Central memory CD8-positive, alpha-beta T cell (primary cell): ENCODE measurements at places on chromosomes 4 and X.

- no peak for DNase-seq
- no peaks in the 10 kb centered on the region for H3K36me3 ChIP-seq
- H3K4me1 ChIP-seq, result no peaks in the 10 kb centered on the region
- H3K27ac ChIP-seq, result no peak overlapping the region
Observed at GRCh38 chr4:156779042-156779441, 192.6 kb downstream of the PDGFC start.

- no peak overlapping the region for H3K4me3 ChIP-seq
- no peak for DNase-seq
- peaks cover 14% of the 10 kb centered on the region for H3K27me3 ChIP-seq
Observed at GRCh38 chr4:89077761-89078160, 20.8 kb upstream of the FAM13A start.

GRCh38 chr4:182192511-182193181 is 50.6 kb upstream of the TENM3 start:
- no peak overlapping the region for H3K27ac ChIP-seq
- H3K36me3 ChIP-seq, result peaks cover 2% of the 10 kb centered on the region
- no peak for DNase-seq
- H3K27me3 ChIP-seq, result no peaks in the 10 kb centered on the region
- no peaks in the 10 kb centered on the region for H3K4me1 ChIP-seq

DNA sequence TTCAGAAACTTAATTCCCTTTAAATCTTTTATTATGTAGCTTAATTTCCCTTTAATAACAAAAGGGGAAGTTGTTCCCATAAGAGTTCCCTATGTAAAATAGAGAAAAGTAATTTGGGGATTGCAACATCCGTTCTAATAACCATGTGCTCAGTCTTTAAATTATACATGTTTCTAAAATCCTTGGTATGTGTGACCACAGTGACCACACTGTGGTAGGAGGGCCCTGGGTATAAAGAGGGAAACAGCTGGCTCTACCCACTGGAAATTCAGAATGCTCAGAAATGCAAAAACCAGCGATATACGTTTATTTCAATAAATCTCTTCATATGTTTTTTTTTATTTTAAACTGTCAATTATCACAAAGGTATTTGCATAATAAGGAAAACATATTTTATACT is 219.1 kb downstream of the FGF13 start:
- no peak overlapping the region for H3K27ac ChIP-seq
- DNase-seq, result no peak
- H3K27me3 ChIP-seq, result no peaks in the 10 kb centered on the region
- H3K4me3 ChIP-seq, result no peak overlapping the region
- no peaks in the 10 kb centered on the region for H3K36me3 ChIP-seq

GRCh38 chrX:16966752-16967448 is 20.4 kb downstream of the REPS2 start:
- H3K27ac ChIP-seq, result no peak overlapping the region
- H3K36me3 ChIP-seq, result no peaks in the 10 kb centered on the region
- H3K4me3 ChIP-seq, result no peak overlapping the region

GRCh38 chr4:8039853-8040252 is 100.2 kb upstream of the AFAP1 start:
- H3K27ac ChIP-seq, result no peak overlapping the region
- no peak for DNase-seq
- no peaks in the 10 kb centered on the region for H3K27me3 ChIP-seq
- H3K4me3 ChIP-seq, result no peak overlapping the region

GRCh38 chrX:16278927-16279326 is 111.6 kb downstream of the MAGEB17 start:
- no peaks in the 10 kb centered on the region for H3K36me3 ChIP-seq
- DNase-seq, result no peak
- H3K4me1 ChIP-seq, result no peaks in the 10 kb centered on the region
- H3K4me3 ChIP-seq, result no peak overlapping the region

DNA sequence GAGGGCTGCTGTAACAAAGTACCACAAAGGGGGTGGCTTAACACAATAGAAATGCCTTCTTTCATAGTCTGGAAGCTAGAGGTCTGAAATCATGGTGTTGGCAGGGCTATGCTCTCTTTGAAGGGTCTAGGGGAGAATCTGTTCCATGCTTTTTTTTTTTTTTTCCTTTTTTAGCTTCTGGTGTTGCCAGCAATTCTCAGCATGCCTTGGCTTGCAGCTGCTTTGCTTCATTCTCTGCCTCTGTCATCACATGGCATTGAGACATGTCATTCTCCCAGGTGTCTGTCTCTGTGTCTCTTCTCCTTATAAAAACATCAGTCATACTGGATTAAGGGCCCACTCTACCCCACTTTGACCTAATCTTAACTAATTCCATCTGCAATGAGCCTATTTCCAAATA is 78.6 kb upstream of the BOD1L1 start:
- no peak overlapping the region for H3K4me3 ChIP-seq
- no peaks in the 10 kb centered on the region for H3K4me1 ChIP-seq
- no peak overlapping the region for H3K27ac ChIP-seq
- H3K27me3 ChIP-seq, result peaks cover 13% of the 10 kb centered on the region
- DNase-seq, result no peak
- H3K36me3 ChIP-seq, result no peaks in the 10 kb centered on the region
